ENCODE measurements at places on chromosomes 7 and 10.

- no peak for DNase-seq
Measured at GRCh38 chr10:14235566-14236195, 95.0 kb downstream of the FRMD4A start.

DNA sequence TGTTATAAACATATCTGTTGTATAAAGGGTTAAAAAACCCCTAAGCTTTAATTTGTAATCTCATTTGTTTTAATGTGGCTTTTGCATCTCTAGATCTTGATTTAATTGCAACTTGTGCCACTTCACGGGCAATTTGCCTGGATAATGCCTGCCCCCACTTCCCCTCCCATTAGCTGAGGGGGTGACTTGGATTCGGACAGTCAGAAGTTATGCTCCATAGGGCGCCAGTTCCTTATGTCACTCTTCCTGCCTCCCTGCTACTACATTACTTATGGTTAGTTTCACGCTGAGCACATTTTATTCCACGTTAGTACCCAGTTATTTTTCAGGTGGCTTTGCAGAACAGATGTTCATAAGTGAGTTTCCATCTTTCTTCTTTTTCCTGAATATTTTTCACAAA is 1015.2 kb upstream of the PHF14 start:
- no peak for DNase-seq

DNA sequence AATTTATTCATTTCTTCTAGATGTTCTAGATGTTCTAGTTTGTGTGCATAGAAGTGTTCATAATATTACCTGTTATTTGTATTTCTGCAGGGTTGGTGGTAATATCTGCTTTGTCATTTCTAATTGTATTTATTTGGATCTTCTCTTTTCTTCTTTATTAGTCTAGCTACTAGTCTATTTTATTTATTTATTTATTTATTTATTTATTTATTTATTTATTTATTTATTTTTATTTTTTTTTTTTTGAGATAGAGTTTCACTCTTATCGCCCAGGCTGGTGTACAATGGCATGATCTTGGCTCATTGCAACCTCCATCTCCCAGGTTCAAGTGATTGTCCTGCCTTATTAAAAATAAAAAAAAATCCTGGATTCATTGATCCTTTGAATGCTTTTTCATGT is 114.8 kb upstream of the THSD7A start:
- no peak for DNase-seq

GRCh38 chr10:34480345-34480744 is 334.8 kb downstream of the PARD3 start:
- no peak for DNase-seq

DNA sequence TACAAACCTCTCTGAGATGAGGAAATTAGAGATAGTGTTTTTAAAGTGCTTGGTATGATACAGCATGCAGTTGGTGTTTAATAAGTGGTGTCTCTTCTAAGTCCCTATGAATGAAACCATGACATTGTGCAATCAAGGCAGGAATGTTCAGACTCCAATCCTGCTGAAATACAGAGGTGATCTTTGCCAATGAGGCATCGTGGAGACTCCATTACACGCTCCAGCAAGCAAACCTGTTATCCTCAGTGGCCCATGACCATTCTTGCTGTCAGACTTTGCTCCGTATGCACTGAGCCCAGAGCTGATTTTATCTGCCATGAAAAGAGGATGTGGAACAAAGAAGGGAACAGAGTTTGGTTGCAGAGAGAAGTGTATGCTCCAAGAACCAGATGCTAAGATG is 47.3 kb downstream of the CDHR3 start:
- no peak for DNase-seq

- no peak for DNase-seq
Measured at GRCh38 chr10:107984149-107984548, 819.6 kb upstream of the SORCS1 start.

- no peak for DNase-seq
Measured at GRCh38 chr10:97627731-97628130, 5.6 kb downstream of the MORN4 start.

- DNase-seq: no peak
Measured at GRCh38 chr7:155001756-155002410, 1.0 kb downstream of the PAXIP1 start.

Data from T-helper 2 cell (primary cell).